WTC11 (cell line): ENCODE measurements at places on chromosomes 1 and 21.

- no peak for DNase-seq
Measured at GRCh38 chr1:183003203-183003602, 20.0 kb upstream of the LAMC1 start.

DNA sequence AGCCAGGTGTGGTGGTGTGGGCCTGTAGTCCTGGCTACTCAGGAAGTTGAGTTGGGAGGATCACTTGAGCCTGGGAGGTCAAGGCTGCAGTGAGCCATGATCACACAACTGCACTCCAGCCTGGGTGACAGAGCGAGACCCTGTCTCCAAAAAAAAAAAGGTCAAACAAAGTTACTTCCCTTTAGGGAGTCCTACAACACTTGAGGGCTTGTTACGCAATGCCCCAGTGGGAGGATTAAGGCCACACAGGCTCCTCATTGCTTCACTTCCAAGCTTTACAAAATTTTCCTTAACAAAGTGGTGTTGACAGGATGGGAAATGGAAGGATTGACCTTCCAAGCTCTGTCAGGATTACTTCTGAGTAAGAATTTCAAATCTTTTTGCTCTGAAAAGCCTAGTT, 6.2 kb upstream of the EXTL1 start:
- DNase-seq = no peak

DNA sequence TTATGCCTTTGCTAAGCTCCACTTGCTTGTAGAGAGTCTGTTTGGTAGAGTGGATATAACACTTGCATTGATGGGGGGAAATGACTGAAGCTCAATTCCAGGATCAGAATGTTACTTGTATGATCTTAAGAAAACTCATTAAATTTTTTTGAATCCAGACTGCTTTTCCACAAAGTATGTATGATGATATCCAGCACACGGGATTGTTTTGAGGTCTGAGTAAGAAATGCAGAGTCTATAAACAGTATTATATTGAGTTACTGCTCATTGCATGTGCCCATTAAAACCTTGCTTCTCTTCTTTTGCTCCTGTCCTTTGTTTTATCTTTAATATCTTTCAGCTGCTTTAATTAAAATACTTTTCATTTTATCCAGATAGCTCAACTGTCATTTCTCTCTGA, 570.4 kb upstream of the ZRANB2 start:
- no peak for DNase-seq

- DNase-seq = no peak
Measured at GRCh38 chr1:109225711-109226445, 12.2 kb downstream of the SARS1 start.

DNA sequence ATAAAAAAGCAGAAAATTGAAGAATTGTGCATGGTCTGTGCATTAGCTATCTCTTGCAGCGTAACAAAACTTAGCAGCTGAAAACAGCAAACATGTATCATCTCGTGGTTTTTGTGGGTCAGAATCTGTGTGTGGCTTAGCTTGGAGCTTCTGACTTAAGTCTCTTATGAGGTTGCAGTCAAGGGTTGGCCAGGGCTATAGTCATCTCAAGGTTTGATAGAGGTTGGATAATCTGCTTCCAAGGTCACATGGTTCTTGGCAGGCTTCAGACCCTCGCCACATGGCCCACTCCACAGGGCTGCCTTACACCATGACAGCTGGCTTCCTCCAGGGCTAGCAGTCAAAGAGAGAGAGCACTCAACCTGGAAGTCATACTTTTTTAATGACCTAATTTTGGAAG, 35.9 kb downstream of the CNST start:
- DNase-seq = no peak

GRCh38 chr1:243850202-243850451, at the start of gene AKT3:
Gene AKT3, minus strand, starts transcription at chr1:243850243. Its CDS starts 7,073 bp downstream, at chr1:243843170.
- DNase-seq = peak; percentile 81

- no peak for DNase-seq
Measured at GRCh38 chr1:94011709-94012595, 102.7 kb upstream of the GCLM start.

DNA sequence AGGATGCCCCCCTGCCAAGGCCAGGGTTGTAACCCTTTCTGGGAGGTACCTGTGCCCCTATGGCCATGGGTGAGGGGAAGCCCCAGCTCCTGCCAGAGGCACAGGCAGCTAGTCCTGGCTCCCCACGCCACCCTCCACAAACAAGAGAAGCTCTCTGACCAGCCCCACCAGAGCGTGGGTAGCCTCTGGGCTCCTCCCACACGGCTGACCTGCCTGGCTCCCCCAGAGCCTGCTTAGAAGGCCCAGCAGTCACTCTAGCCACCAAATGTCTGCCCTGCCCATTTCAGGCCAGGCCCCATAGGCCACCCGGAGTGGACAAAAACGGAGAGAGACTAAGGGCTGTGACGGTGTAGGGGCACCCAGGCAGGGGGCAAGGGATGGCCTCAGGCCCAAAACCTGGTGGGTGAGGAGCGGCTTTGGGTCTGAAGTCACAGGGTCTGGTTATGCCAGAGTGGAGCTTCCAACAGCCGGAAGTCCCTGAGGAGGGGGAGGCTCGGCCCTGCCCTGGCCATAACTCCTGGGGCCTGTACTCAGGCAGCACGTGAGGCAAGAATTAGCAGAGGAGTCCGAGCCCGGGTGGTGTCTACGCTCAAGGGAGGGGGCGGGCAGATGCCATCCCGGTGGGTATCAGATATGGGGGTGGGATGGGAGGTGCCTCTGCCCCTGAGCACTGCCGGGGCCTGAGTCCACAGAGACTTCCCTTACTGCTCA, 155.4 kb downstream of the CASZ1 start:
- no peak for DNase-seq

GRCh38 chr1:112778137-112778536, 63.0 kb upstream of the PPM1J start:
- no peak for DNase-seq

DNA sequence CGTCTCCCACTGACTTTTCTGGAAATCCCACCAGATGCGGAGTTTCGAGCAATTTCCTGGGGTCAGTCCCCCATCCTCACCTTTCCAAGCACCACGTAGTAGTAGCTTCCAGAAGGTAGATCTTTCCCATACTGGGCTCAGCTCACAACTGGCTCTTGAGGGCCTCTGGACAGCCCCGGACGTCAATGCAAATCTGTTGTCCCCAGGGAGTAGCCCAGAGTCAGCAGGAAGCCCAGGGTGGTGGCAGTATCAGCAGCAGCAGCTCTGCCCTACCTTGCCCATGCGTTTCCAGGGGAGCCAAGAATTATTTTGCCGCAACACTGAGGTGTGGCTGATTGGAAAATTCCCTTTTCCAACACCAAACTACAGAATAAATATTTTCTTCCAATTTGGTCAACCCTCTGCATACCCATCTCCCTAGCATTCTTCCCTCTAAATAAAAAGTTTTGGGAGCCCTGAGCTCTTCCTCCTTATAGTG, 70.3 kb downstream of the CD46 start:
- no peak for DNase-seq

DNA sequence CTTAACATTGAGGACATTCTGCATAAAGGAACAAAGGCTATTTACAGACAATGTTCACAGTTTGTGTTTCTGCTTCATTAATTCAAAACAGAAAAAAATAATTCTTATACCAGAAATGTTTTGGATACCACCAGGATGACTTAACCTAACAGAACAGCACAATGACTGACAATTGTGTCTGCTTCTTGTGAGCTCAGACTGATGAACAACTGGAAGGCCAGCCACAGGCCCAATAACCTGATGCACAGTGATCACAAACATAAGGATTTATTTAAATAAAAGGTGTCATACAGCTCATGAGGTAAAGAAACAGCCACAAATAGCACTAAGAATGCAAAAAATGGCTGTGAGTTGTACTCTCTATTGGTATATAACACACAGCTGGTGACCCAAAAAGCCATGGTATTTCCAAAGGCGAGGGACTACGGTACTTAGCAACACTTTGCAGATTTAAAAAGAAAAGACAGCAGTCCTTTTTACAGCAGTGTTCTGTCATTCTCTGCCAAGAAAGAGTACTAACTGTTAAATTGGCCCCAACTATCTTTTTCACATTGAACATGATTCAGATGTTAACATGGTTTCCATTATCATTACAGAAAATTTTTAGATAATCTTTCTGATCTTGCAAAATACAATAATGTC, 32.1 kb upstream of the DDAH1 start:
- no peak for DNase-seq

DNA sequence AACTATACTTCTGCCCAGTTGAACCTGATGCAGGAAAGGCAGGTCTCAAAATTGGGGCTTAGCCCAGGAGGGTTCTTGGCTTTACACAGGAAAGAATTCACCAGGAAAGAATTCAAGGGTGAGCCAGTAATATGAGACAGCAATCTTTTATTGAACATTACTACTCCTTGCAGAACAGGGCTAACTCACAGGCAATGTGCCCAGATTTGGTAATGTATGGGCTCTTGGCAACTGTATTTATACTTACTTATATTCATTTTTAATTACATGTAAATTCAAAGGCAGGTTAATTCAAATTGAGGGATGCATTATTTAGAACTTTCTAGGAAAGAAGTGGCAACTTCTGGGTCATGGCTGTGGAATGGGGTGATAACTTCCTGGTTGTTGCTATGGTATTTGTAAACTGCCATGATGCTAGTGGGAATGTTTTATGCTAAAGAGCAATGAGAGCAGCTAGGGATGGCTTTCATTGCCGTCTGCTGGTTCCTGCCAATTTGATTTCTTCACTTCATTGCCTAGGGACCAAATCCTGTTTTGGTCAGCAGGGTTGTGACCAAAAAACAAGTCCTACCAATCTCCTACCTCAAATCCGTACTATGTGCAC, 107.5 kb downstream of the CHRM3 start:
- DNase-seq = no peak

DNA sequence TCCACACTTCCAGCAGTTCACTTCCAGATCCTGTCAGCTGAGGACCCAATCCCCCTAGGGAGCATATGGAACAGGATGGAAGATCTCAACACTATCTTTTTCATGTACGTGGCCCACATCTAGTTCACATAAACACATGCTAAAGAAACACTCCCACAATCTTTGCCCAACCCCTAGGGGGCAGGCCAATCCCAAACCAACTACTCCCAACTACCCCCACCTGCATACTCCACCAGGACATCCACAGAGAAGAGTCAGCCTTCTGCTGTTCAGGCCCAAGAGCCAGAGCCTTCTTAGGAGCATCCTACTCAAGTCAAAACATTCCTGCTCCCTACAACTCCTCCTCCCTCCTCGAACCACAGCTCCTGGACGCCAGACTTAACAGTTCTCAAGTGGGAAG, 5.6 kb upstream of the SLC5A9 start:
- DNase-seq = no peak

- DNase-seq = peak; percentile 92
Measured at GRCh38 chr1:27830621-27831440, at the start of gene PPP1R8. Gene PPP1R8, plus strand, starts transcription at chr1:27830782. Its CDS starts 54 bp downstream, at chr1:27830836.

- DNase-seq = no peak
Measured at GRCh38 chr1:9225411-9225785, 9.2 kb upstream of the H6PD start.

DNA sequence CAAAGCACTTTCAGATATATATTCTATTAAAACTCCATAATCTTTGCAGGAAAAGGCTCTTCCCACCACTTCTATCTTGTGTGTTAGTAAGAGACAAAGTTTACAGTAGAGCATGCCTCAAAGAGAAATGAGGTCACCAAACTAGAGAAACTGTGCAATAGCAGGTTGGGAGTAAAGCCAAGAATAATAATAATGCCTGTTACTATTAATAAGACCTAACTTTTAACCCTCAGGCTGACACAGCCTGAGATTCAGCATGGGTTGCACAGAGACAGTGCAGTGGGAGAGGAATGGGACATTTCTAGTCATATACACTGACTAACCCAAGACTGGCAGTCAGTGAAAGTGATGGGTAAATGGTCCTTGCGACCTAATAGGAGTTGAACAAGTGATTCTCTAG, 320.2 kb upstream of the NFIA start:
- no peak for DNase-seq

DNA sequence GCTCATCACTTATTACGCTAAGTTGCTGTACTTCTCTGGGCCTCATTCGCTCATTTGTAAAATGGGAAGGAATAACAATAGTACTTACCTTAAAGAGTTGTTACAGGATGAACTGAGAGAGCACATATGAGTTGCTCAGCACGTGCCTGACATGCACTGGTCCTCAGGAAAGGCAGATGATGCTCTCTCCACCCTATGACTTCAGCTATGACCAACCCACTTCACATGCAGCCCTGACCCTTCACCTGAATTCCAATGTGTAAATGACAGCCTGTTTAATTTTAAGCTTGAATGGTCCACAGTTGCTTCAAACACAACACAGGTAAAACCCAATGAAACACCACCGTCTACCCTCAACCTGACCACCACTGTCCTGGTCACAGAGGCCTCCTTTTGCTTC, 32.9 kb downstream of the GADD45A start:
- DNase-seq = no peak

DNA sequence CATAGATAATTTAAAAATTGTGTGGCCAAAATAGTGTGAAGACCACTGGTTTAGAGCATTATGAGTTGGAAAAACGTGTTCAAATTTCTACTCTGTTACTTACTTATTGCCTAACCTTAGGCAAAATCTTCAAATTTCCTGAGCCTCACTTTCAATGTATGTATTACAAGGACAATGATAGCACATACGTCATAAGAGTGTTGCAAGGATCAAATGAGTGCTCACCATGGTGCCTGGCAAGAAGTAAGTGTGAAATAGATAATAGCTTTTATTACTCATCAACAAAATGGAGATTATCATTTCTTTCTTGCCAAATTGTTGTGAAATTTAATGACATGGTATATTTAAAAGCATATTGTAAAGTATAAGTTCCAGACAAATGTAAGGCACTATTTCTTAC, 57.2 kb downstream of the FH start:
- no peak for DNase-seq

GRCh38 chr1:152520561-152521090, 6.3 kb downstream of the CRCT1 start:
- no peak for DNase-seq

- DNase-seq = no peak
Measured at GRCh38 chr1:225182716-225183115, 245.1 kb downstream of the LBR start.

- no peak for DNase-seq
Measured at GRCh38 chr1:94416901-94417727, 1.1 kb upstream of the ABCD3 start.

- DNase-seq = no peak
Measured at GRCh38 chr1:30760596-30761324, 3.2 kb upstream of the LAPTM5 start.

- DNase-seq = peak; percentile 81
Measured at GRCh38 chr1:156385534-156386031, 16.6 kb downstream of the RHBG start.

DNA sequence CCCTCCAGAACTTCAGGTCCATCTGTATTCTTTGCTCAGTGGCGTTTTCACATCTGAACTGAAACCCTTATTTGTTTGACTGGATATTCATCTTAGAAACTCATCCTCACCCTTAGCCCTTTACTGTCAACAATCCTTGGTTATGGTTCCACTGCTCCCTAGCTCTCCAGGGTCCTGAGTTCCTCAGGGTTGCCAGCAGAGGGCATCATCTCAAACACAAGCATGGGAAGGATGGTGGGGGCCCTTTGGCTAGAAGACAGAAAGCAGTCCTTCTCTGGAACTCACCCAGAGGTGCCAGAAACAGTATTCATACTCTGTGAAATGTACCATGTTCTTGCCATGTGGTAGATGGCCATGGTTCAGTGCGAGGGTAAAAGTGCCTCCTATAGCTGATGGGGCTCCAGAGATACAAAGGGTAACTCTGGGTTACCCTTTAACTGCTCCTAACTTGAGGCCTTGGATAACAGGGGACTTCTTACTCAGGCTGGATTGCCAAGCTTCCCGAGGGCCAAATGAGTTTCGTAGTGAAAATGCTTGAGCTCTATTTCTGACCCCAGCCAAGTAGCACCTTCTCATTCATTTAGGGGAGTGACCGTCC, 11.3 kb downstream of the NCSTN start:
- peak; percentile 49 for DNase-seq
